ENCODE measurements at places on chromosomes 7 and 10. TPM values are rescaled to one million over a fixed set of nuclear protein-coding genes. Genes with fewer than 3 reads are reported as not detected.

- no peak for DNase-seq
These were observed 22.1 kb downstream of the POLR3A start for GRCh38 chr10:78007172-78007571.

DNA sequence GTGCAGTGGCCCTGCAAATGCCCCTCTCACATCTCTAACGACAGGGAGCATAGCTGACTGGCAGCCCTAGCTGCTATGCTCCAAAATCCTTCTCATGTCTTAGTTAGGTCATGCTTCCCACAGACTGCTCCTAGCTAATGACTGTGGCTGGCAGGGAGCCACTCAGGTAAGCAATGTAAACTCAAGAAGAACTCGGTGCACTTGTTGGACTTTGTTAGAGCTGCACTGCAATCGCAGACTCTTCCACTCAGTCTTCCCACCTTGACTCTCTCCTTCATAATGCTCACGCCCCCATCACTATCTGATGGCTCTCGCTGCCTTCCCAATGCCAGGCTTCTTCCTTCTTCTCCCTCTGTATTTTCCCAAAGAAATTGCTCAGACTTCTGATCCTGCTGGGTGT, 24.0 kb downstream of the OR9A2 start:
- no peak for DNase-seq

The HOXA1 gene
- total RNA-seq = not detected

The PPP1R17 gene
- 0.52 TPM for total RNA-seq

The PTF1A gene
- not detected for total RNA-seq
